ENCODE measurements at places on chromosomes 12 and 14. TPM values are rescaled to one million over a fixed set of nuclear protein-coding genes. Genes with fewer than 3 reads are reported as not detected.

The KLHL33 gene
- total RNA-seq, result not detected

The KRT83 gene
- total RNA-seq, result not detected

The TEX22 gene
- not detected for total RNA-seq

DNA sequence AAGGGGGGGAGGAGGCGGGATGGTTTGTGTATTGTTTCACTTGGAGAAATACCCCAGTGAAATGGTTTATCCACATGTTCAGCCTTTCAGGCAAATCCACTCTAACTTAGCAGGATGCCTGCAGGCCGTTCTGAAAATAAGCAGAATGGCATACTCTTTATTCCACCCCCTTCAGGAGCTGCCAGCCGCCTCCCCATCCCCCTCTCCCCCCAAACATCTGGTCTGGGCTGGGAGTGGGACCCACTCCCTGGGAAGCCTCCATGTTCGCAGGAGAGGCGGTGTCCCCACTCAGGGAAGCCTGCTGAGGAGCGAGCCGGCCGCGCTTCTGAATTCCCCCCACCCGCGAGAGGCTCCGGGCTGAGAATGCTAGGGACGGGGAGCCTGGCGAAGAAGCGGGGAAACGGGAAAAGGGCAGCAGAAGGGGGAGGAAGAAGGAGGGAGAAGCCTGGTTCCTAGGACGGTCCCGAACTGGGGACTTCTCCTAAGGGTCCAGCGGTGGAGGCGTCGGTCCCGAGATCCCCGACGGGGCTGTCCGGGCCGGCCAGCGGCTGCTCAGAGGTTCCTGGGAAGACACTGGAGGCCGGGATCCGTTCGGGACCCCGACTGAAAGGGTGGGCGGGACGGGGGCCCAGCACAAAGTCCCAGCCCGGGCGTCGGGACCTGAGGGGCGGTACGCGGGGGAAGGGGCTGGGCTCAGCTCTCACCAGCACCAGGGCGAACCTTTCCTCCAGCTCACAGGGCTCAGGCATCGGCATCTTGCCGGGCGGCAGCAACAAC lies 666 bp downstream of the FMNL3 start:
- DNase-seq, result peak; percentile 54

Data from RPMI7951 (cell line).